Hematopoietic multipotent progenitor cell treated with erythropoietin and hydrocortisone succinate and interleukin-3 and kit ligand, for 6 days (in vitro differentiated cells): ENCODE measurements at places on chromosomes 3 and 15.

DNA sequence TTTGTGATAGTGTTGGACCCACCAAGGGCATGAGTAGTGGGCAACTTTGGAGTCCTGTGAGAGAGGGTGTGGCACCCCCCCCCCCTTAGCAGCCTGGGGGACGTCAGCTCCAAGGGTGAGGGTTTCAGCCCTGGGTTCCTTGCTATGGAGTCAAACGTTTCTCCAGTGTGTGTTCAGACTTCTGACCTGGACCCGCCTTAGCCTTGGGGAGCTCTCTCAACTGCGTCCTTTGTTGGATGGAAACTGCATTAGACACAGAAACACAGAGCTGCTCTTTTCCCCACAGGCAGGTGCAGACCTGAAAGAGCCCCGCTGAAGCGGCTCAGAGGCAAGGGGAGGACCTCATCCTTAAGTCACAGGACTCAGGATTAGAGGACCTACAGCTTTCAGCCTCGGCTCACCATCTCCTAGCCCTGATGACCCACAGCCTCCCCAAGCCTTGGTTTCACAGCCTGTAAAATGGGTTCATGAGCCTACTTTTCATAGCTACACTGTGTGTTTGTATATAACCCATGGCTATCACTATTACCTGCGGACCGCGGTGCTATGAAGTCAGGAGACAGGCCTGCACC, 19.9 kb downstream of the ZNF710 start:
- DNase-seq: no peak

DNA sequence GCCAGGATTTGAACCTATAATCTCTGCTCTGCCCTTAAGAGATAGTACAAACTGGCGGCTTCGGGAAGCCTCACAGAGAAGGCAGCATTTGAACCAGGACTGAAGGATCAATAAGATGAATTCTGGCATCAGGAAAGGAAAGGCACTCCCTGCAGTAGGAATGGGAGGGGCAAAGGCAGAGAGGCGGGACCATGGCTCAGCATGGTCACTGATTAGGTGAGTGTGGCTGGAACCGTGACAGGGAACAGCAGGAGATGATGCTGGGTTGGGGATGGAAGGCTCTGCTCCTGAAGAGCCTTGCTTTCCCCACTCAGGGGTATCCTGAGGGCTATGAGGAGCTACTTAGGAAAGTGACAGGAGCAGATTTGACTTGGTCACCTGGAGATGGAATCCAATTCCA, 158.5 kb downstream of the FEZF2 start:
- no peak for DNase-seq

DNA sequence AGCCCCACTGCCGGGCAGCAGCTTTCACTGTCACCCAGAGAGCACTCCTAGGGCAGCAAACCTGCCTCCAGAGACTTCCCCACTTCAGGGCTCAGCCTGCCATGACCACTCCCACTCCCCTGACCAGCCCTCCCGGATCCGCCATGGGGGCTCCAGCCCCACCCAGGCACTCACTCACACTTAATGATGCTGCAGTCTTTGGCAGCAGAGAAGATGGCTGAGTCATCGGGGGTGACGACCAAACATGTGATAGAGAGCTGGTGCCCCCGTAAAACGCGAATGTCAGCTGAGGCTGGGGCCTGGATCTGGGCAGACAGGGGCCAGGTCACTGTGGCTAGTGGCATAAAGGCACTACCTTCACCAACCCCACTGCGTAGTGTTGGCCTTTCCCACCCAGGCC, 4.7 kb downstream of the RRP9 start:
- no peak for DNase-seq

GRCh38 chr15:45064386-45064785, 41.4 kb downstream of the SORD start:
- DNase-seq: no peak

GRCh38 chr15:75479670-75480069, 28.2 kb upstream of the SIN3A start:
- no peak for DNase-seq

- no peak for DNase-seq
Measured at GRCh38 chr15:42156243-42156922, at the start of gene PLA2G4F. Gene PLA2G4F (minus strand): TSS chr15:42156636. CDS start chr15:42156549, 87 bp downstream.

DNA sequence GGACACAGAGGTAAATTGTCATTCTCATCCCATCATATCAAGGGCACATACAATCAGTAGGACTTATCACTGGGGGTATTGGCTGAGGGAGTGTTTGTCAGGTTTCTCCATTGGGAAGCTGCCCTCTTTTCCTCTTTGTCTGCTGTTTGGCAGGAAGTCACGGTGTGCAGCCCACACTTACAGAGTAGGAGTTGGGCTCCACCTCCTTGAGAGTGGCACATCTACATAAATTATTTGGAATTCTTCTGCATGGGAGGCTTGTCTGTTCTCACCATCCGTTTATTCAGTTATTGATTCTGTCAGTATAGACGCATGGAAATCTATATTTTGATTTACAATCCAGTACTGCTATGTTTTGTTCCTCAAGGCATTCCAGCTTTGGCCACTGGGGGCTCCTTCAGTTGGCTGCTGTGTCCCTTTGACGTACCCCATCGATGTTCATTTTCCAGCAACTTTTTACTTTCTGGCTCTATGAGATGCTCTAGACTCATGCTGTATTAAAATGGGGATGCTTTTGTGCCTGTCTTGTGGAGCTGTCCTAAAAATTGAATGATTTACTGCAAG, 200.3 kb downstream of the SLCO3A1 start:
- no peak for DNase-seq

DNA sequence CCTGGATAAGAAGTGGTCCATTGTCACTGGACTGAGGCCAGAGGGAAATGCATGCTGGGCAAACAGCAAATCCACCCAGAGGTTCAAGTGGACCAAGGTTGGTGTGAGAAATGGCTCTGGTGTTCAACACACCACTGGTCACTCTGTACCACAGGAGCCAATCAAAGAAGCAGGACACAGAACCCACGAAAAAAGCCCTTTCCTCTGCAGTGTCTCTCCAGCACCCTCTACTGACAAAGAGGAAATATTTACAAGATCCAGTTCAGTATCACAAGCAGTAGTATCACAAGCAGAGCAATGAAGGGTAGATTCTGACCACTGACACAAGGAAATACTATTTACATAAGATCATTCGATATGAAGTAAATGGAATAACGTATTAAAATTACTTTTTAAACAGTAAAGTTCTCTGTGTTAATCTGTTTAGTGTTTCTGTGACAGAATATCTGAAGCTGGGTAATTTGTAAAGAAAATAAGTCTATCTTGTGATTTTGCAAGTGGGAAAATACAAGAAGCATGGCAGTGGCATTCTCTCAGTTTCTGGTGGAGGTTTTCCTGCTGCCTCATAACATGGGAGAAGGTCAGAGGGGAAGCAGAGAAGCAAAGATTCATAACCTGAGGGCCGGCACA, 390.7 kb downstream of the EFHB start:
- DNase-seq: peak; percentile 63

- DNase-seq: no peak
Measured at GRCh38 chr15:24856397-24857390, 98.1 kb upstream of the SNRPN start.

- DNase-seq: no peak
Measured at GRCh38 chr15:91431041-91431715, 331.1 kb downstream of the SV2B start.

DNA sequence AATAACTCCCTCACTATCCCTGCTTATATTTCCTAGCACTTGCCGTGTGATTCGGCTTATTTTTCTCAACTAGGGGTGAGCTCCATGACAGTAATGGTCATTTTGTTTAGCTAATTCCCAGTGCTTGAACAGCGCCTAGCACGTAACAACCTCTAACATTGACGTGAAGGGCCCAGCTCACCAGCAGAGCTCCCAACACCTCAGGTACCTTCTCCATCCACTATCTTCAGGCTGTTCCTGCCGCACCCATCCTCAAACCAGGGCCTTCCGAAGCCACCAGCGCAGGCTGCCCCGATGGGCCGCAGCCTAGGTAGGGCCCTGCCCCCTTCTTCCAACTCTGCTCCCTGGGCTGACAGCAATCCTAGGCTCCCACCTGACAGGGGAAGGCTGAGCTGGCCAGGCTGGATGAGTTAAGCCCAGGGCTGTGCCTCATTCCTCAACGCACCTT, 751 bp upstream of the RPS17 start:
- peak; percentile 48 for DNase-seq

DNA sequence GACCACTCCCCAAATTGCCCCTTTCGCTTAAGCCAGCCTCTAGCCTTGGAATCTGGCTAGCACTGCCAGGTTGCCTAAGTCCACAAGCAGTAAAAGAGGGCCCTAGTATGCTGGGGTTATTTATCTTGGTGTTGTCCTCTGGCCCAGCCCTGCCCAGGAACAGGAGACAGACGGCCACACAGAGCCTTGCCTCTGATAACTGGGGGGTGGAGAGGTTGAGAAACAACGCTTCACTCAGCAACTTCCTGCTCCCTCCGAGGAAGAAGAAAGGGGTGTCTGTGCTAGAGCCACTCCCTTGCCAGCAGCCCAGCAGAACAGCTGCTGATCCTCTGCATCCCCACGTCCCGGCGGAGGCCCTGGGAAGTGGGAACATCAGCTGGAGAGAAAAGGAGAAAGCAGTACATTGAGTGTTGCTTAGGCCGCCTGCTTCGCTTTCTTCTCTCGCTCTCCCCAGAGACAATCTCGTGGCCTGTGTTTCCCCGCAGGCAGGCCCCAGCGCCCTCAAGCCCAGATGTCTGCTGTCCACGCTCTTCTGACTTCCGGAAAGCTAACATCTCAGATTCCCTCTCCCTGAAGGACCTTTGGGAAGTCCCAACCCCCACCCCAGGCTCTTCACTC, 22.6 kb upstream of the C3orf70 start:
- peak; percentile 95 for DNase-seq

GRCh38 chr3:159263750-159264553, 462.1 kb downstream of the MFSD1 start:
- DNase-seq: peak; percentile 63

DNA sequence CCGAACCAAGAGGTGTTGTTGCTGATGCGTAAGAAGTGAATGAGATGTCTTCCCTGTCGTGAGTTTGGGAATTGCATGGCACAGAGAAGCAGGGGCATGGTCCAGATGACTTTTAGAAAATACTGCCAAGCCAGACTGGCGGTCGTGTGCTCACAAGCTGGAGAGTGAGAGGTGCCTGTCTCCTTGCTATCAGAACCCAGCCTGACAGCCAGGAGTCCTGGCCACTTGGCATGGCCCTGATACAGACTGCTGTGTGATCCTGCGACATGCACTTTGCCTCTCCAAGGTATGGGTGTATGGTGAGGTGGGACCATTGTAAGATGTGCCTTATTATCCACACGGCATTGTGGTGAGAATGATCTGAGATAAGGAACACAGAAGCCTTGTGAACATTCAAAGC, 93.0 kb downstream of the SMAD3 start:
- DNase-seq: no peak

GRCh38 chr15:38479266-38479665, 25.3 kb downstream of the FAM98B start:
- DNase-seq: no peak

- peak; percentile 91 for DNase-seq
Measured at GRCh38 chr15:59011262-59011952, 23.9 kb downstream of the RNF111 start.

DNA sequence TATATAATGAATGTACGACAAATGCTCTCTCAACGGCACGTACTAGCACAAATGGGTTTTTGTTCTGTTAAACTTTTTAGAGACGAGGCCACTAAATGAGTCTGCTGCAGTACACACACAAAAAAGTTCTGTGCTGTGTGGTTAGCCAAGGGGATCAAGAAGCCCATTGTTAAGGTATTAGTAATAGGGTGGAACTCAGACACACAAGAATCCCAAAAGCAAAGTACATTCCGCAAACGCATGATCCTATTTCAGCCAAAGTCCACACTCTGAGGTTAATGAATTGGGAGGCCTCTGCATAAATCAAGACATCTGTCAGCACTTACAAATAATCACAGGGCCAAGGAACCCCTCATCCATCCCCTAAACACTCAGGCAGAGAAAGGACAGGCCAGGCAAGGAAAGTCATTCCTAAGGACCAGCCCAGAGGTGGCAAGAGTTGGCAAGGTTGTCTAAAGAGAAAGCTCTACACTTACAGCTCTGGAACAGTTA, 12.1 kb downstream of the OSBPL10 start:
- no peak for DNase-seq

DNA sequence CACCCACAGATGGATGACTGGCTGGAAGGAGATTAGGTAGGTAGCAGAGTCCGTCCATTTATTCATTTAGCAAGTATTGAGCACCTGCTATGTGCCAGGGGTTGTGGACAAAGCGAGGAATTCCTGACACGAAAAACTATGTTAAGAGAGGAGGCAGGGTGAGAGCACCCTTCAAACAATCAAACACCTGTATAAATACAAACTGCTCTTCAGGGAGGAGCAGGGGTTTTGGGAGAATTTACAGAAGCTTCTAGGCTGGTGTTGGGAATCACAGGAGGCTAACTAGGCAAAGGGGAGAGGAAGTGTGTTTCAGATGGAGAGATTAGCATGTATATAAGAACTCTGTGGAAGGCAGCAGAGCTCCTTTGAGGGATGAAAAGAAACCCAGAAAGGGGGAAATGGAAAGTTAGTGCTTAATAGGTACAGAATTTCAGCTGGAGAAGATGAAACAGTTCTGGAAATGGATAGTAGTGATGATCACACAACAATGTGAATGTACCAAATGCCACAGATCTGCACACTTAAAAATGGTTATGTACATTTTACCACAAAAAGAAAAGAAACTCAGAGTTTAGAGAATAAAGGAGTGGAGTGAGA, 805 bp upstream of the SEC22C start:
- no peak for DNase-seq

DNA sequence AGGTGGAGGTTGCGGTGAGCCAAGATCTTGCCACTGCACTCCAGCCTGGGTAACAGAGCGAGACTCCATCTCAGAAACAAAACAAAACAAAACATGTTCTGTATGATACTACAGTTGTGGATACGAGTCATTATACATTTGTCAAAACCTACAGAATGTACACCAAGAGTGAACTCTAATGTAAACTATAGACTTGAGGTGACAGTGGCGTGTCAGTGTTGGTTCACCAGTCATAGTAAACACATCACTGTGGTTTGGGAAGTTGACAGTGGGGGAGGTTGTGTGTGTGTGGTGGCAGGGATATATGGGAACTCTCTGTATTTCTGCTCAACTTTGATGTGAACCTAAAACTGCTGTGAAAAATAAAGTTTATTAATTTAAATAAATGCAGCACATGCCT, 33.0 kb upstream of the GNB5 start:
- no peak for DNase-seq

DNA sequence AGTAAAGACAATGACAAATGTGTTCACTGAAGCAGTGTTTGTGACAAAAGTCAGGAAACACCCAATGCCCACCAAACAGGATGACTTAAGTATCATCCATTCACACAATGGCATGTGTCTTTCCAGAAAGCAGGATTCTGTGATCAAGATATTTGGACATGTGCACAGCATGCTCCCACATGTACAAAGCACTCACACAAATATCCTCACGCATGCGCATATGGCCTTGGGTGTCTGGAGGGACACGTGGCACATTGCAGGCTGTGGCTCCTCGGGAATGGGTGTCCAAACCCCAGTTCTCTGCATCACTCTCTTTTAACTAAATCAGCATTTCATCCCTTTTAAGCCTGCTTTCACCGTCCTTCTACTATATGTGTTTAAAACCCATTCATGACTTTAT, 130.5 kb downstream of the KLF13 start:
- no peak for DNase-seq
